NCI-H345 (cell line): ENCODE measurements at places on chromosomes 6 and 20.

- peak; percentile 13 for DNase-seq
Measured at GRCh38 chr6:76861403-76861802, 601.9 kb downstream of the HTR1B start.

DNA sequence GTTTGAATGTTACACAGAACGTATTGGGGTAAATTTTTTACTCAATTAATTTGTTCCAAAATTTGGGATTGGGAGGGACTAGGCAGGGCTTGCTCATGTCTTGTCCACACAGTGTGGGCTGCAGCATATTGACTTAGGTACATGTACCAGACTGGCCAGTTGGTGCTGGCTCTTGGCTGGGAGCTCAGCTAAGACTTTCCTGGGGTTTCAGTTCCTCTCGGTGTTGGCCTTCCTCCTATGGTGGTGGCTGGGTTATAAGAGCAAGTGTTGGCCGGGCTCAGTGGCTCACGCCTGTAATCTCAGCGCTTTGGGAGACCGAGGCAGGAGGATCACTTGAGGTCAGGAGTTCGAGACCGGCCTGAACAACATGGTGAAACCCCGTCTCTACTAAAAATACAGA is 4.9 kb downstream of the CENPQ start:
- DNase-seq, result no peak

DNA sequence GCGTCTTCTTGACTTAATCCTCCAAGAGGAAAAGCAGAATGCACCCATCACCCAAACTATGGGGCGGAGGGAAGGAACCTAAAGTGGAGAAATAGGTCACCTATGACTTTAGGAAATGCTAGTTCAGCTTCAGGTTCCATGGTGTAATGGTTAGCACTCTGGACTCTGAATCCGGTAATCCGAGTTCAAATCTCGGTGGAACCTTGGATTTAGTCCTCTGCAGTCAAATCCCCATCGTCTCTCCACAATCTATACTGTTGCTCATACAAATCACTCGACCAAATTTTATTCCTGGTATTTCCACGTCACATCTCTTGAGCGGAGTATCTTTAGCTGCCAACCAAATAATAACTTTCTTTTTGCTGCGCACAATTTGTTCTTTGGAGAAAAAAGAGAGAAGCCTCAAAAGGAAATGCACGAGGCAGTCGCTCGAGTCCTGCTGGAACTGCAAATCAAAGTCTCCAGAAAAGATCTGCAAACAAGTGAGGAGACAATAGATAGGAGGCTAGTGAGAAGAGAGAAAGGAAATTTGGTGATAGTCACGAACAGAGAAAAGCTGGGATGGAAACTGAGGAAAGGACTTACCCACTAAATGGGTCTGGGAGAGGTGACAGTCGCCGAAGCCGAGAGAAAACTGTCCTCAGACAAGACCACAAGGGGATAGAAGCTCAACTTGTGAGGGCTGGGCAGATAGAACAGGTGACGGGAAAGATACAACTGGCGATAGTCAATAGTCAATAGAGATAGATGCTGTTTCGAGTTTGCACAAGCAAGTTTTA is 16.6 kb downstream of the POM121L2 start:
- DNase-seq, result peak; percentile 84

DNA sequence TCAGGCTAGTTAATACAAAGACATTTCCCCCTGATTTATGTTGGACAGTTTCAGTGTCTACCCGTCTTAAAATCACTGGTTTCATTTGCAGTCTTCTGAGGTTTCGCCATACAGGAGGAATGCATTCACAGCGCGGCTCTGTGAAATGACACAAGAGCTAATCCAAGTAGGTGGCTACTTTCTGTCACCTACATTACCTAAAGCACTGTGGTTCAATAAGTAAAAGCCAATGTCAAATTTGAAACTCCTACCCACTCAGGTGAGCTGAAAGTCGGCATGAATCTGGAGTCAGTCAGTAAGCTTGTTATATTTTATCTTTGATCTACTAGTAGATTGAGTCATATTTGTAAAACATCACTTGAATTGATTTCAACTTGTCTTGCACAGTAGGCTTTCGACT is 370.8 kb downstream of the LAMA2 start:
- no peak for DNase-seq

- DNase-seq, result no peak
Measured at GRCh38 chr6:146886587-146887446, 288.0 kb downstream of the ADGB start.

GRCh38 chr6:106135911-106136571 is 49.9 kb downstream of the PRDM1 start:
- no peak for DNase-seq
